ENCODE measurements at places on chromosomes 3 and 15.

- DNase-seq, result no peak
Observed at GRCh38 chr15:33344530-33344929, 33.8 kb downstream of the RYR3 start.

- DNase-seq, result no peak
Observed at GRCh38 chr3:17398959-17399551, 343.4 kb downstream of the TBC1D5 start.

DNA sequence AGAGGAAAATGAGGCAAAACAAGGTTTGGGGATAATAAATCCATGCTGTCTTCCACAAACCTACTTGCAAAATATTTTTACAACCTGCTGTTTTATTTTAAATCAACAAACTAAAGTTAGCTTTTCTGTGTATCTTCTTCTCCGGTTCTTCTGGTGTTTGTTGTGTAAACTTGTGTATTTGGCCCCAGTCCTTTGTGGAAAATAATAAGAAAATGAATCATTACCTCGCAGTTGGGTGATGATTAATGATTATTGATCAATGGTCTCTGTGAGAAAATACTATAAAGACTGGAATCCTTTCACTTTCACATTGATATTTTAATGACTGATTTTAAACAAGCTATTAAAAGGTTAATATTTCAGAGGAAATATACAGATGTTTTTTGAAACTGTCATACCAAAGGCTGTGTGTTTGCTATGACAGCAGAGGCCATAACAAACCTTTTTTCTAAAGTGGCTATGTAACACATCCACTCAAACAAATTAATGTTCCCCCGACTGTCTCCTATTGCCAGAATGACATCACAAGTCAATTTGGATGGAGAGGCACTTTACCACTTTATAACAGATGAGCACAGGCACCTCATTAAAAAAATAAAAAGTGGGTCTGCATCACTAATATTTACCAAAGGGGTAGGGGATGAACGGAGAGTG, 152.5 kb downstream of the MEX3B start:
- DNase-seq, result no peak

DNA sequence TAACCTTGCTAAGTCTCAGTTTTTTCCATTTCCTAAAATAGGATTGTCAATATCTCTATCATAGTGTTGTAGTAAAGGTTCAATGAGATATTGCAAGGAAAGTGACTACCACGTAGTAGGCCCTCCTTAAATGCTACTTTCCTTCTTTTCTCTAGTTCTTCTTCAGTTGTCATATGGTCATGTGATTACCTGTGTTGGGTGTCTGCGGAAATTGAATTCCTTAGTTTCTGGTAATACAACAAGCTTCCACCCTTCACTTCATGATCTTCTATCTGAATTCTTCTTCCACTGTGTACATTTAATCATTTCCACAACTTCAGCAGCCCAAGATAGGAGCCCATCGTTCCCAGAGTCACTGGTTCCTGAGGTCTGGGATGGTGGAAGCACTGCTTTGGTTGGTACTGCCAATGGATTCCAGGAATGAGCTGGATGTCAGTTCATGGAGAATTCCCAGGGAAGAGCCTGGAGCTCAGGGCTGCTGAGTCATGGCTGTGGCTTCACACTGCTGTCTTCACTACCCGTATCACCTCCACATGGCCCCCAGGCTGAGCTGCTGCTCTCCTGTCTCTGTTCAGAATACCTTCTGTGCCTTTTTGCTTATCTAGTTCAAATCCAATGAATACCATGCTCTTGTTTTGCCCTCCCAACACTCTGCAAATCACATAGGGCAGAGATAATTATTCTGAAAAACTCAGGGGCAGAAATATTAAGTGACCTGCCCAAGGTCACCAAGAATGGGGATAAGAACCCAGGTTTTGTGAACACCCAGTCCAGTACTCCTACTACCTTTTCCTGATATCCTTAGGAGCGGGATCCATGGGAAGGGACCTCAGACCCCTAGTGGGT, 98.6 kb downstream of the RPL39L start:
- DNase-seq, result no peak

DNA sequence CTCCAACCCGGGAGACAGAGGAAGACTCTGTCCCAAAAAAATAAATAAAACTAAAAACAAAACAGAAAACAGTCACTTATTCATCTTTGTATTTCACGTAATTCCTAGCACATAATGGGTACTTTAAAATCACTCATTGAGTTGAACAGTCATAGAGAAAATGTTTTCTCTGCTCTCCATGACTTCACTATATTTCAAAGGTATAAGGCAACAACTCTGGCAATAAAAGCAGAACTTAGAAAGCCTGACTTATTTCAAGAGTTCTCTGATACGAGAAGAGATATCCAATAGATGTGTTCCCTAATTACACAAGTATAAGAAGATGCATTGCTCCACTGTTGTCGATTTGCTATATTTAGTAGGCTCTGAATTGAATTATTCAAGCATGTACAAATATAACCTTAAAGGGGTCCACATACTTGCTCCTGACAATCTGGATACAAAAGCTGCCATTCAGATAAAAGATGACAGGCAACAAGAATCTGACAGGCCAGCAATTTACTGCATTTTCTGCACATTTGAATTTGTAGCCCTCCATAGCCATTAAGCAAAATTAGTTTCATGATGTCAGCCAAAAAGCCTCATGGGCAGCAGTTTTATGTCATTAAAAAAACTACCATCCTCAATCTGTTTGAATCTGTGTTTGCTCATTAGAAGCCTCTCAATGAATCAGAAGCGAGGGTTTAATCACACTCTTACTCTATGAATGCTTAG, 47.9 kb downstream of the PEAK1 start:
- no peak for DNase-seq

DNA sequence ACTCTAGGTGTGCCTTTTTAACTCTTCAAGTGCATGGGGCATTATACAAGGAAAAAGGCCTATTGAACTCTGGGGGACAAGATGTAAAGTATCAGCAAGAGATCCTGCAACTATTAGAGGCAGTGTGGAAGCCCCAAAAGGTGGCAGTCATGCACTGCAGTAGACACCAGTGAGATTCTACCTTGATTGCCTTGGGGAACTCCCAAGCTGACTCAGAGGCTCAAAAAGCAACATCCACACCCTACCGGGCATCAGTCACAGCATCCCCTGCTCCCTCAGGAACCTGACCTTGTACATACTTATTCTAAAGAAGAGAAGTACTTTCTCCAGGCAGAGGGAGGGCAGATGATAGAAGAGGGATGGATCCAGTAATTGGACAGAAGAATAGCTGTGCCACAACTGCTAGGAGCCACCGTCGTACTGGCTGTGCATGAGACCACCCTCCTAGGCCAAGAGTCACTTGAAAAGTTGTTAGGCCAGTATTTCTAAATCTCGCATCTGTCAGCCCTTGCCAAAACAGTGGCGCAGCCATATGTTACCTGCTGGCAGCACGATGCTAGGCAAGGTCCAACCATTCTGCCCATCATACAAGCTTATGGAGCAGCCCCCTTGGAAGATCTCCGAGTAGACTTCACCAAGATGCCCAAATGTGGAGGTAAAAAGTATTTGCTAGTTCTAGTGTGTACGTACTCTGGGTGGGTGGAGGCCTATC, 523.1 kb upstream of the FRG2C start:
- no peak for DNase-seq

DNA sequence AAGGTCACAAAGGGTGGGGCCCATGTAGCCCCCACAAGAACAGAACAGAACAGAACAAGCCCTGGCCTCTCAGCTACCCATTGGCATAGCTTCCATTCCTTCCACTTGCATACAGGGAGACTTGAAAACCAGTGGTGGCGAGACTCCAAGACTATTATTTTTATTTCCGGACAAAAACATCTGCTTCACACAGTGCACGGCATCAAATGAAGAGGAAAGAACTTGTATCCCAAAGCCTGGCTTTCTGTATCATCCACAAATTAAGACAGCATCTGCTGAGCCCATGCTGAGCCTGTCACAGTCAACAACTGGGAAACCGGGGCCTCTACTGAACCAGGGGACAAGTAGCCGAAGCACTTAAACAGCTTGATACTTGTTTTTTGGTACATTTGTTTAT, 56.0 kb downstream of the CLEC3B start:
- DNase-seq, result no peak

DNA sequence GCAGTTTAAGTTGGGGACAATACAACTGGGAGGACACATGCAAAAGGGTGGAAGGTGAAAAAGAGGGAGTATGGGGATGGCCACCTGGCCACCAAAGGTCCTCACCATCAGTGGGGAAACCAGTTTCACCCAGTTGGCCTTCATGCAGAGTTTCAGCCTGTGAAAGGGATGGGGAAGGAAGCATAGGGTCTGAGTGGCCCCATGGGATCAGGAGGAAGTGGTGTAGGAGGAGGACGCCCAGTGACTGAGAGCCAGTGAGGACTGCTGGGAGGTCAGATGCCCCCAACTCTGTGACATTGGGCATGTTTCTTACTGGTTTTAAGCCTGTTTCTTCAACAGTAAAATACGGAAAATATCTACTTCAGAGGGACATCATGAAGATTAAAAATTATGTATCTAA, 16.3 kb downstream of the BCL2A1 start:
- DNase-seq, result peak; percentile 20

- DNase-seq, result peak; percentile 89
Observed at GRCh38 chr3:184676927-184677326, 34.9 kb downstream of the MAGEF1 start.

DNA sequence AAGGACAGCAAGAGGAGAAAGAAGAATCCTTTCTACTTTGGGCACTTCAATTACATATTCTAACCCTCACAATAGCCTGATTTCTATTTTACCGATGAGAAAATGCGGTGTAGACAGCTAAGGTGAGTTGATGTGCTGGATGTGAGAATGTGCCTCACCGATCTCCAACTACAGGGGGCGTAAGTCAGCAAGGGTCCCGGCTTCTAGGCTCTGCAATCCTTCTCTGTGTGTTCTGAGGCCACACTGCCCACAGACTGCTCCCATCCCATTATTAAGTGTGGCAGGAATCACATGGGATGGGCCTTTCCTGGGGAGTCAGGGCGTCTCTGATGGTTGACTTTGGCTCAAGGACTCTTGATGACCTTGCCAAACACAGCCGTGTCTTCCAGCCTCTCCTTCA, 23.6 kb upstream of the RPL35A start:
- no peak for DNase-seq

DNA sequence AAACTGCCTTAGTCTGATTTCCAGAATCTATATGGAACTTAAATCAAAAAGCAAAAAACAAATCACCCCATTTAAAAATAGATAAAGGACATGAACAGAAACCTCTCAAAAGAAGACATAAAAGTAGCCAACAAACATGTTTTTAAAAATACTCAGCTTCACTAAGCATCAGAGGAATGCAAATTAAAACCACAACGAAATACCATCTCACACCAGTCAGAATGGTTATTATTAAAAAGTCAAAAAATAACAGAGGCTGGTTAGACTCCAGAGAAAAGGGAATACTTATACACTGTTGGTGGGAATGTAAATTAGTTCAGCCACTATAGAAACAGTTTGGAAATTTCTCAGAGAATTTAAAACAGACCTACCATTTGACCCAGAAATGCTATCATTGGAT, 367.9 kb downstream of the ZIC4 start:
- no peak for DNase-seq

DNA sequence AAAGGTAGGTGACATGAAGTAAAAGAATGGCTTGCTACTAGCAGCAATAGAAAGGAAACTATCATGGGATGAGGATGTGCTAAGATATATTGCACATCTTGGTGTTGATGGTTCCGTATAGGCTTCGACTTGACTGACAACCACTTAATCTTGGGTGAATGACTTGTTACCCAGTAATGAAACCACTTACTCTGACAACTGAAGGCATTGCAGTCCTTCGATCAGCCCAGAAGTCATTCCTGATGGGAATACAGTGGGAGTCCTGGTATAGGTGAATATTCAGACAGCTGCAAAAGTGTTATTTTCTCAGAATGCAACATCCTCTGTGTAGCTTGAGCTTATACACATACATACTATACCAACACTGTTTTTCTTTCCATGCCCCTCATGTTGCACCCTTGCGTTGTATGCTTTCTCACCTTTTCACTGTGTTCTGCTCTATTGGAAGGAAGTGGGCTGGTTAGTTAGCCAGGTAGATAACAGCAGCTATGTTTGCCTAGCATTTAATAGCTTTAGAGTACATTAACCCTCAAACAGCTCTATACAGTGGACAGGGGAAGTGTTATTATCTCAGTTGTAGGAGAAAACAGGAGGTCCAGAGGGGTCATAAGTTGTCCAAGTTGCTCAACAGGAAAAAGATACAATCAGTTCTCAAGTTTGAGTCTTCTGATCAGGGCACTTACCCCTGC, 376.5 kb downstream of the MFSD1 start:
- DNase-seq, result no peak

DNA sequence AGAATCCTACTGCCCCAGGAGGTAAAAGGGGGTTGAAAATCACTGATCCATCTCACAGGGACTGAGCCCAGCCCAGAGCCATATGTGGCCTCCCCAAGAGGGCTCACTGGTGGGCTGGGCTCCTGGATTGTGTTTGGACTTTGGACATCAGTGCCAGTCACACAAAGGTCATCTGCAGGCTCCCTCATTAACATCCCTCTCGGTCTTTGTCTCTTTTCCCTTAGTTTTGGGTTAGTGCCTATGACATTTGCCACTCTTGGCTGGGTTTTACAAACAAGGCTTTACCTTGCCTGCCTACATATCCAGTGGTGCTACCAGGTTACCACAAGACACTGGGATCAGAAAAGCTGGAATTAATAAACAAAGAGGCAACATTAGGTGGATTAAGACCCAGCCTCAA, 27.9 kb downstream of the IFT122 start:
- DNase-seq, result no peak

DNA sequence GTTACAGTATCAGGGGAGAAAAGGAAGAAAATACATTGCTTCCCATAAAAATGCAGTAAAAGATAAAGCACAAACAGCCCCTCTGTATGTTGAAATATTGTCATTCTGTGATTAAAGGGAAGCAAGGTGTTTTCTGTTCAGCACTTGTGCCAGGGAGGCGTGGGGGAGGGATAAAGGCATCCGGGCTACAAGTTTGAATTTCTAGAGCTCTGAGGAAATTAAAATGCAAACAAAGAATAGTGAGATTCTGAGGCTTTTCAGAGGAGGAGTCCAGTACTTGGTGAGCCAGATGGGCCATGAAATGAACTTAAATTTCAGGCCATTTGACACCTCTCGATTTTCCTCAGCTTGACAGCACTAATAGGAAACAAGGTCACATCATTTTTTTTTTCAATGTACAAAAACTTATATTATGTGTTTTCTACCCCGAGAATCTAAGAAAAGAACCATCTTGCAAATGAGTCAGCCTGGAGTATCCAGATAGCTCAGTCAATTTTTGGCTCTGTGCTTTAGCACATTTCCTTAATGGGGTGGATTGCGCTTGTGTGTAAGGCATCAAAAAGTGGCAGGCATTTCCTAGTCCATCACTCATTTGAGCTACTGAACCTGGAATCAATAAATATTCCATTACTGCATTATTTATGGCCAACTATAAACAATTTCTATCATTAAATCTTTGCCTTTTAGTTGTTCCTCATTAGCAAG, 640.8 kb upstream of the TBL1XR1 start:
- no peak for DNase-seq

- no peak for DNase-seq
Observed at GRCh38 chr15:68258692-68259091, 18.9 kb upstream of the FEM1B start.

DNA sequence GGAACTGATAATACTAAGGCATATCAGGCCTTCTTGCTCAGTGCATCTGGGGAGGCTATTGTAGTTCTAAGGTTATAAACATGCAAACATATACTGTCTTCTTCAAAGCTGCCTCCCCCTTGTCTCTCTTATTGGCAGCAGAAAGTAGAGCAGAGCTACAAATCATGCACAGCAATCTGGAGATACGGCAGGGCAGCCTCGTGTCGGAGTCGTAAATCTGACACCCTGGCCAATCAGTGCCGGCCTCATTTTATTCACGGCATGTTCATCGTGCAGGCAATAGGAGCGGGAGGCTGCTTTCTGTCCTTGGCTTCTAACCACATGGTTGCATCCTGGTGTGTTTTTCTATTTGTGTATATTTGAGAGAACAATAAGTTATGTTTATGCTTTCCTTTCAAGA, 300.2 kb upstream of the CNTN6 start:
- DNase-seq, result no peak
